Naive thymus-derived CD4-positive, alpha-beta T cell (primary cell): ENCODE measurements at places on chromosomes 11 and 22. TPM values are rescaled to one million over a fixed set of nuclear protein-coding genes. Genes with fewer than 3 reads are reported as not detected.

DNA sequence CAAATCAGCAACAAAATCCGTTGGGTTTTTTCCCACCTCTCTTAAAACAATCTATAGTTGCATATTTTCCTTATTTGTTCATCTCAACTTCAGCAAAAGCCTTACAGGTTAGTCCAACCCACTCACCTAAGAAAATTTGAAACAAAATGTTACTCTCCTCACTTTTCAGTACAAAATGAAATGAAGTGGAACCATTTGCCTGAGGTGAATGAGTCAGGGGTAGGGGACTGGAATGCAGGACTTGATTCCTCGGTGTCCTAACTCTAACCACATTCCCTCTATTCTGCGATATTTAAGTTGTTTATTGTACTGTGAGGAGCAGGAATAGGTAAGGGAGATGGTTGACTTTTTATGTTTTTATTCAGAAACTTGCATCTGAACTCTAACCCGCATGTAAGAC lies 16.4 kb downstream of the ATP5MG start:
- no peak for DNase-seq

DNA sequence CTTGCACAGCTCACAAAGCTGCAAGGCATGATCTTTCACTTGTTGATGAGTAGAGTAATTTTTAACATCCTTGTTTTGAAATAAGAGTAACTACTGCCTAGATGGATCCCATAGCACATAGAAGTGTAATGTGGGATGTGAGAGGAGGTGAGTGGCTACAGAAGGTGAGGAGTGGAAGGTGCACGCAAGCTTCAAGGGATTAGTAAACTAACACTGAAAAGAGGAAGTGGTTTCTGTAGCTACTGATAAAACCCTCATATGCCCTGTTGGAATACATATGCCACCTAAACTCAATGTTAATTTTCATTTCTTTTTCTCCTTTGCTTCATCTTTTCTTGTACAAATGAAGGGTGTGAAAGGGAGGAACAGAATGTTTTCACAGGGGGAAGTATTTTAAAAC lies 22.0 kb upstream of the CTSC start:
- no peak for DNase-seq

The LMNTD2 gene
- total RNA-seq: 1.4 and 2.8 TPM in 2 replicates

DNA sequence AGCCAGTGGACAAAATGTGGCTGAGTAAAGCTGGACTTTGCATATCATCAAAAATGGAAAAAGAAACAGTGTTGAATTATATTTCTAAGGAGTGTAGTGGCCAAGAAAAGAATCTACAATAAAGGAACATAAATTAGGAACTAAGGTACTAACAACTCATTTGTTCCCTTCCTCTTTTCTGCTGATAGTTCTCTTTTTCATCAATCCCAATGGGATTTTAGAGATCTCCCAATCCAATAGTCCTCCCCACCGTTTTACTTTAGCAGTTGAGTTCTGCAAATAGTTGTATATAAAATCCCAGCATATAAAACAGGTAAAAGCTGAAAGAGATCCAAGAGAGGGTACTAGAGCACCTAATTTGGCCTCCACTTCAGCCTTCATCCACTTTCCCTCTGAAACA lies 2.0 kb downstream of the PRCP start:
- DNase-seq: no peak

GRCh38 chr11:17718510-17718962 lies 835 bp upstream of the MYOD1 start:
- DNase-seq: no peak

- no peak for DNase-seq
Measured at GRCh38 chr11:34343153-34343552, 14.7 kb downstream of the ABTB2 start.

GRCh38 chr11:123374622-123374968 lies 55.5 kb upstream of the GRAMD1B start:
- no peak for DNase-seq

The CCDC188 gene
- total RNA-seq: not detected

- DNase-seq: no peak
Measured at GRCh38 chr11:5345831-5346230, 2.5 kb upstream of the OR51B5 start.

The ASPHD2 gene
- total RNA-seq: 14.8 and 18.1 TPM in 2 replicates

- DNase-seq: no peak
Measured at GRCh38 chr11:115922876-115923275, 418.7 kb upstream of the CADM1 start.

DNA sequence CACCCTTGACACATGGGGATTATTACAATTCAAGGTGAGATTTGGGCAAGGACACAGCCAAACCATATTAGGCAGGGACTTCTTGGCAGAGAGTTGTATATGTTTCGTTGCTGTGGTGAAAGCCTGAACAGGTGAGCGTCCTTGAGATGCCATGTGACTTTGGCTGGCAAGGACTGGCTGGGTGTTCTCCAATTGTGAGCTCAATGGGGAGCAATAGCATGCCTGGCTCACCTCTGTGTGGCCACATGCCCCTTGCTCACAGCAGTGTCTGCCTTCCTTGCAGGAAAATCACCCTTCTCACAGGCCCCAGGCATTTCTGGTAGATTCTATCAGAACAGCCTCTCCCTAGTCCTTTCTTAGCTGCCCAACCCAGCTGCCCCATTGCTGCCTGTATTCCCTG lies 105.5 kb downstream of the PARVA start:
- no peak for DNase-seq

DNA sequence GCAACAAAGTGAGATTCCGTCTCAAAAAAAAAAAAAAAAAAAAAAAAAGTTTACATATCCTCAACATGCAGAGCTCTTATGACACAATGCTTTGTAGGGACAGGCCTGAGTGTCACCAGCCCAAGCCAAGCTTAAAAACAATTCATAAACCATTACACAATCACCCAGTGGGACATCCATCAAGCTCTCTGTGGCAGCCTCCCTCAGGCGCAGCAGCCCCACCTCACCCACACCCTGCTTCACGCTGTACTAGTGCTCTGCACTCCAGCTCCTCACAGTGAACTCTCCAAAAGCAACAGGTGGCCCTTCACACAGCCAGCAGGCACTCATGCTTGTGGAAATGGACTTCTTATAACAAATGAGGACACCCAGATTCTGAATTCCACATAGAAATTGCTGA lies 3.5 kb upstream of the FOXRED2 start:
- DNase-seq: no peak

DNA sequence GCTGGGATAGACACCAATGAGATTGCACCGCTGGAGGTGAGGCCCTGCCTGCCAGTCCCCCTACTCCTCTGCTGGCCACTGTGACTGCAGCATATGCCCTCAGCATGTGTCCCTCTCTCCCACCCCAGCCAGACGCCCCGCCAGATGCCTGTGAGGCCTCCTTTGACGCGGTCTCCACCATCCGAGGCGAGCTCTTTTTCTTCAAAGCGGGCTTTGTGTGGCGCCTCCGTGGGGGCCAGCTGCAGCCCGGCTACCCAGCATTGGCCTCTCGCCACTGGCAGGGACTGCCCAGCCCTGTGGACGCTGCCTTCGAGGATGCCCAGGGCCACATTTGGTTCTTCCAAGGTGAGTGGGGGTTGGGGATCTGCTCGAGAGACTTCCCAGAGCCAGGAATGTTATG lies 5.7 kb upstream of the SMARCB1 start:
- no peak for DNase-seq

DNA sequence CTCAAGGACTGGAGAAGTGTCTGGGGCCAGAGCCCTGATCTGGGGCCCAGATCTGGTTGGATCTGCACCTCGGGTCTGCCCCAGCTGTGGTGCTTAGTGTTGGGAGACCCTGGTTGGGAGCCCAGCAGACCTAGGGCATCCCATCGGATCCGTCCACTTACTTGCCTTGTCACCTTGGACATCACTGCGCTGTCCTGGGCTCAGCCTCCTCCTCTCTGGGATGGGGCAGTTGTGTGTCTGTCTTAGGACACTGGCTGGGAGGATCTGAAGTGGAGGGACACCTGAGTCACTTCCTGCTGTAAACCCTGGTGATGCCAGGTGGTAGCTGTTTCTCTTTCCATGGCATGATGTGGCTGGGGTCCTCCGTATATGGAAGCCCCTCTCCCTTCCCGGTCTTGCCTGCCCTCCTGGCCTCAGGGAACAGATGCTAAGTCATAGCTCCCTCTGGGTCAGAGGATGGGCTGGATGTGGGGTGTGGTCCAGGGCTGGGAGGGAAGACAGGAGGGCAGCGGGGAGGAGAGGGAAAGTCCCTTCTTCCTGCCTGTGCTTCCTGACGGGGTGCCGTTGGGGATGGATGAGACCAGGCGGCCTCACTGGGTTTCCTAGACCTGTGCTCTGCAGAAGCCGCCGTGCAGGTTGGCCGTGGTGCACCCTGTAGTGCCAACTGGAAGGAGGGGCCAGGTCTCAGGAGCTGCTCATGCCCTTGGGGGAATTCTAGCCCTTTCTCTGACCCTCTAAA lies 12.1 kb upstream of the OMP start:
- DNase-seq: no peak

DNA sequence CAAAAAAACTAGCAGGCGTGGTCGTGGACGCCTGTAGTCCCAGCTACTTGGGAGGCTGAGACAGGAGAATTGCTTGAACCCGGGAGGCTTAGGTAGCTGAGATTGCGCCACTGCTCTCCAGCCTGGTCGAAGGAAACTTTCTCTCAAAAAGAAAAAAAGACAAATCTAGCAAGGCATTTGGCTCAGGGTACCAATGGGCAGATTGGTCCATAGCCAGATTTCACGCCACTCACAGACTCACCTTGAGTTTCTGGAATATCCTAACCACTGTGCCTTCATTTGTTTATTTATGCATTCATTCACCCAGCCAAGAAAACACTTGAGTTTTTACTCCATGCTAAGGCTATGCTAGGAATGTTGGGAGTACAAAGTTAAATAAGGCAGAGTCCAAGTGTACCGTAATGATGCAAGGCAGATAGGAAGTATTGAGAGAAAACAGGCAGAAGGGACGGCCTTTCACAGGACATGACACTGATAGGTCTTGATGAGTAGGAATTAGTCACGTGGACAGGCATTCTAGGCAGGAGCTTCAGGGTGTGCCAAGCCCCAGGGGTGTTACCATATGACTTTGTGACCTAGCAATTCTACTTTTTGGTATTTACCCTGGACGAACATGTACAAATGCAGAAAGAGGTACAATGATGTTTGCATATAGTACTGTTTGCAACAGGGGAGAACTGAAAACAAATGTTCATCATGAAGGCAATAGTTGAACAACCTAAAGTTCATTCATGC lies 3.0 kb upstream of the PACSIN3 start:
- DNase-seq: no peak

- DNase-seq: no peak
Measured at GRCh38 chr22:35587447-35587870, 29.7 kb downstream of the MB start.
